Calu3 (cell line): ENCODE measurements at places on chromosomes 6 and 20. TPM values are rescaled to one million over a fixed set of nuclear protein-coding genes. Genes with fewer than 3 reads are reported as not detected.

- H3K27me3 ChIP-seq: no peaks in the 10 kb centered on the region
- no peaks in the 10 kb centered on the region for H3K4me1 ChIP-seq
- H3K27ac ChIP-seq: peak overlapping the region; percentile 69
- no peak for DNase-seq
- H3K36me3 ChIP-seq: no peaks in the 10 kb centered on the region
Observed at GRCh38 chr6:141321493-141322347, 811.0 kb upstream of the GJE1 start.

DNA sequence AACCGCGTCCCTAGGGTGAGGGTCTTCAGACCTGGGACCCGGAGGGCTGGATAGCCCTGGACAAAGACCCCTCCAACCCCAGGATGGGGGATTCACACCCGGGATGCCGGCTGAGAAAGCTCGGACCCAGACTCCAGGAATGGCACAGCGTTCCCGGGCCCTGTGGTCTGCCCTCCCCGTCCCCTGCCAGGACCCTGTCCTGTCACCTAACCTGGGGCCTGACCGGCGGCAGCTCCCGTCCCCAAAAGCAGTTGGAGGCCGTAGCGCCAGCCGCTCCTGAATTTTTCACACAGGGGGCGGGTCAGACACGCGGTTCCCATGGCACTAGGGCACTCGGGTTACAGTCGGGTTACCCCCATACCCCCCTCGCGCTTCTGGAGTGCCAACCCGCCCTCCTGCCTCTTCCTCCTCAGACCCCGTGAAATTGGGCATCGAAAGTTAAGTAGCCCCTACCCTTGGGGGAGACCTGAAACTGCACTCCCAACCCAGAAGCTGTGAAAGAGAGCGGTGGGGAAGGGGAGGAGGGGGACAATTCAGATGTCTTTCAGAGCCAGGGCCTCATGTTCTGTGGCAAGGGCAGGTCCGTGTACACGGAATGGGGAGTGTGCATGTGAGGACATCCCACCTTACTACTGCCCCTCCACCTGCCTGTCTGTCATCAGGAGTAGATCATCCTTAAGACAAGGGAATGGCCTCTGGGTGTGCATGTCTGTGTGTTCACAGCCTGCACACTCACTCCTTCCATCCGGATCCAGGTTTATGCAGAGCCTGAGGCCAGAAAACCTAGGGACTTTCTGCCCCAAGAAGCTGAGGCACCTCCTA lies 595 bp downstream of the REM1 start:
- H3K36me3 ChIP-seq: no peaks in the 10 kb centered on the region
- no peaks in the 10 kb centered on the region for H3K4me1 ChIP-seq
- DNase-seq: no peak

- H3K27me3 ChIP-seq: peaks cover 95% of the 10 kb centered on the region
- H3K36me3 ChIP-seq: no peaks in the 10 kb centered on the region
- H3K4me1 ChIP-seq: no peaks in the 10 kb centered on the region
- H3K27ac ChIP-seq: no peak overlapping the region
- DNase-seq: peak; percentile 31
Observed at GRCh38 chr20:62694106-62694505, 14.5 kb upstream of the NTSR1 start.

DNA sequence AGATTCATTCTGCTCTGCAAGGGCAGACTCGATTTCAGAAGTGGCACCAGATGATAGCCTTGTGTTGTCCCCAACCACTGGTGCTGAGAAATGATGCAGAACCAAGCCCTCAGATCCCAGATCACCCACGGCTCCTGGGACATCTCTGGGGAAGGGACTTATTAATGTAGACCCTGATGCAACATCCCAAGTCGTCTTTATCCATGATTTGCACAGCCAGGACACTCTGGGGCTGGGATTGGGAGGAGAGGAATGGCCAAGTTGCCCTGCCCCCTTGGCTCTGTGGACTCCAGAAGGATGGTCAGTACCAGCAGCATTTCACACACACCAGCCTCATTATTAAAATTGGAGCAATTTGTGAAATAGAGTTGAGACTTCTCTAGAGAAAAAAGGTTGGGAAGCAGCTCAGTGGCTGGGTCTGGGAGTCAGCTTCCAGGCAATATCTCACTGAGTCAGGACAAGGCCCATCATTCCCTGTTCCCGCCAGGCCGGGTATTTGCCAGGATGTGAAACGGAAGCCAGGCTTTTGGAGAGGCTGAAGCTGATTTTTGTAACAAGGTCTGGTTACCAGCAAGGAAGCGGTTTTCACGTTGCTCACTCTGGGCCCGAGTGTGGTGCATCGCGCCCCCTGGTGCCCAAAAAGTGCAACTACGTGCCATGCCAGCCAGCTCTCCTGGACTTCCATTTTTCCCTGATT lies 67.4 kb downstream of the ZBTB2 start:
- peak overlapping the region; percentile 76 for H3K4me3 ChIP-seq
- H3K36me3 ChIP-seq: peaks cover 16% of the 10 kb centered on the region
- DNase-seq: peak; percentile 84
- H3K4me1 ChIP-seq: peaks cover 14% of the 10 kb centered on the region
- peak overlapping the region; percentile 61 for H3K27ac ChIP-seq

DNA sequence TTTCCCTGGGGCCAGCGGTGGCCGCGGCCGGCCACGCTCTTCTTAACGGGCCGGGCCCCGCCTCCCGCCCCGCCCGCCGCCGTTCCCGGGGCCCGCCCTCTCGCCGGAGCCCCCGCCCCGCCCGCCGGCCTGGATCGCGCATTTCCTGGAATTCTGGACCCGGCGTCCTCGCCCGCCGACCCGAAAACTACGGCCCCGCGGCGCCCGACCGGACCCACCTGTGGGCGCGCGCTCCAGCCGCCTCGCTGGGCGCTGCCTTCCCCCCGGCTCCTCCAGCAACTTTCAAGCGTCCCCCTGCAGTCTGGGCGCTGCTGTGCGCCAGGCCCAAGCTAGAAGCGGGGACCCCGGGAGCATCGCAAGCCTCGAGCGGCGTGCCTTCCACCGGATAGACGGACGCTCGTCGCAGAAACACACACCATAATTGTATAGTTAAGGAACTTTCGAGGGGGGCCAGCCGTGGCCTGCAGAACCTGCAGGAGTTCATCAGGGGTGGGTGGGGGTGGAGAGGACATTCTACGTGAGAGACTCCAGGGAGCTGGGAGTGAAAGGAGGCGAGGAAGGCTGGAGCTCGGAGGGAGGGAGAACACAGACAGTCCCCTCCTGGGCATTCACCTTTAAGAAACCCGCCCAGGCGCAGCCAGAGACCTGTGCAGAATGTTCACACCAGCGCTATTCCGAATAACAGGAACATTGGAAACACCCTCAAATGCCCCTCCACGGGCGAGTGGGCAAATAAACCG lies at the start of gene ADA:
Gene ADA, minus strand, starts transcription at position 16 of the 740 bp plus-strand sequence. CDS start 92 bp downstream, outside the sequence.
- H3K27me3 ChIP-seq: peaks cover 51% of the 10 kb centered on the region
- H3K27ac ChIP-seq: peak within 1 kb of the TSS; percentile 2
- peak; percentile 83 for DNase-seq
- peak within 1 kb of the TSS; percentile 69 for H3K4me3 ChIP-seq
- peaks cover 15% of the 10 kb centered on the region for H3K36me3 ChIP-seq
- H3K4me1 ChIP-seq: no peaks in the 10 kb centered on the region

DNA sequence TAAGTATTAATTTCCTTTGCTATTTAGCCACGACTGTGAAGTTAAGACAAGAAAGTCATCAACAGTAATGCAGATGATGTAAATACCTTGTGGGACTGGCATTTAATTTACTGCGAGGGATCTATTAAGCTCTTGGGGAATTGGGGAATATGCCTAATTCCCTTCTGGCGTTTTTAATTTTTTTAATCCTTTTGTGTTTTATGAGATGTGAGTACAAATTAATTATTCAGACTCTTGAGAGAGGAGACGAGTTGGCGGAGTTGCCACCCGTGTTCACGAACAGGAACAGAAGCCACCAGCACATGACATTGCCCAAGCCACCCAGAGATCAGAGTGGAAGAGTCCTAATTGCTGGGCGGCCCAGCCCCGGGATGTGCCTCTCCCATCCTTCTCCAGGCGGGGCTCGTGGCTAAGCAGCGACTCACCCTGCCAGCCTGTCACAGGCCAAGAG lies 533 bp upstream of the CRYBG1 start:
- peaks cover 13% of the 10 kb centered on the region for H3K4me1 ChIP-seq
- peaks cover 20% of the 10 kb centered on the region for H3K36me3 ChIP-seq
- H3K27me3 ChIP-seq: no peaks in the 10 kb centered on the region
- no peak overlapping the region for H3K27ac ChIP-seq
- DNase-seq: no peak

Gene SDC4
- total RNA-seq: 238 and 256 TPM in 2 replicates

Gene RHAG
- not detected in 2 replicates for total RNA-seq

Gene EFCAB8
- 1.1 and 2.5 TPM in 2 replicates for total RNA-seq
